MM.1S (cell line): ENCODE measurements at places on chromosomes 12 and 14.
A peak's percentile ranks its signal among the peaks of the same experiment; 100 is the strongest.

- DNase-seq: no peak
Measured at GRCh38 chr14:89507521-89507920, 90.5 kb upstream of the FOXN3 start.

- no peak for DNase-seq
Measured at GRCh38 chr12:3255057-3255456, 177.9 kb downstream of the TSPAN9 start.

- no peak for DNase-seq
Measured at GRCh38 chr12:93065896-93066295, 136.8 kb upstream of the EEA1 start.

GRCh38 chr14:105436402-105436801 lies 16.8 kb downstream of the MTA1 start:
- no peak for DNase-seq

DNA sequence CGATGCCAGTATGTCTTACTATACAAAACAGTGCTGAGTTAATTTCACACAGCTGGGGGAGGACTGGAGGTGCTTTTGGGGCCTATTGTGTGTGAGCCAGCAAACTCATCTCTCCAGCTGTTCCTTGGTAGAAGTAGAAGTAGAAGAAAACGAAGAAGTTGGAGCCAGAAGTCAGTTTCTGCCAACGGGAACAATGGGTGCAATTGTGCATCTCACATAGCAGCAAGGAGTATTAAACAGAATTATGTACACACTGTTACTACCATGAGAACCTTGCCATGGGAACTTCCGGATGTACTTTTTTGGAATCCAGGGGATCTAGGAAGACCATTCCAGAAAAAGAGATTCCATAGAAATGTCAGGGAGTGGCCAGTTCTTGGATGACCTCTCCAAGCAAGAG lies 88.6 kb downstream of the VCPKMT start:
- DNase-seq: no peak

GRCh38 chr14:79351011-79351410 lies 860.3 kb downstream of the DIO2 start:
- DNase-seq: no peak

GRCh38 chr12:6894321-6894720 lies 10.3 kb upstream of the LRRC23 start:
- no peak for DNase-seq

- DNase-seq: no peak
Measured at GRCh38 chr14:100862277-100862676, 36.4 kb downstream of the MEG3 start.

GRCh38 chr14:73191441-73191840 lies 45.9 kb upstream of the PAPLN start:
- DNase-seq: no peak

GRCh38 chr14:65033181-65033580 lies 46.5 kb downstream of the FNTB start:
- DNase-seq: no peak

DNA sequence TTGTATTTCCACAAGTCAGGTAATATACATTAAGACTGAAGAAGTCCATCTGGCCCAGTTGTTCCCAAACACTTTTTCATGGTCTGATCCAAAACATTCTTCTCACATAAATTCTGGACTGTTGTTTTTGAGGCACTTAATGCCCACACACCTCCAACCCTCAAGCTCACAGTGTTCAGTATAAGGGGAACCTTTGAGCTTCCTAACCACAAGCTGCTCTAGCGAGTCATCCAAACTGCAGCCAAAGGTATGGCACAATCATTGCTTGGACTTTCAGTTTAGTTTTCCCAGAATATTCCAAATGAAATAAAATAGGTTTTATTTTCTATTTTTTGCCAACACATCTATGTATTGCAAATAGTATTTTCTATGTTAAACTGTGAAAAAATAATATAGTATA lies 103.0 kb downstream of the PUS7L start:
- no peak for DNase-seq

- no peak for DNase-seq
Measured at GRCh38 chr12:48221645-48222044, 18.6 kb upstream of the OR10AD1 start.

- DNase-seq: no peak
Measured at GRCh38 chr14:105490267-105490571, 827 bp upstream of the TEDC1 start.

DNA sequence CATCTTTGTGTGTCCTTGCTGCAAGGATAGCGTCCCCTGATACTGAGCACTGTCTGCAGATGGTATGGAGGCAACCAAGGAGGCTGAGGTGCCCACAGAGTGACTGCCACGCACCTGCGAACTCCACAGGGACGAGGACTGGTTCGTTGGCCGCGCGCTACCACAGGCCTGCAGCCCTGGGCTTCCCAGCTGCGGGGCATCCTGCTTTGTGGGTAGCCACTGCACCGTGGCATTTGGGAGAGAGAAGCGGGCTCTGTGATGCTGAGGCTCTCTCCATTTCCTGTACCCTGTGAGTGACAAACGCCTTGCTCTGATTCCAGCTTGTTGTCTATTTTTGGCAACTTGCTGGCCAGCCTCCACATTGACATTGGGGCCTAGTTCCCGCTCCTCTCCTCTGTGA lies 76.3 kb downstream of the SLC15A4 start:
- DNase-seq: no peak

DNA sequence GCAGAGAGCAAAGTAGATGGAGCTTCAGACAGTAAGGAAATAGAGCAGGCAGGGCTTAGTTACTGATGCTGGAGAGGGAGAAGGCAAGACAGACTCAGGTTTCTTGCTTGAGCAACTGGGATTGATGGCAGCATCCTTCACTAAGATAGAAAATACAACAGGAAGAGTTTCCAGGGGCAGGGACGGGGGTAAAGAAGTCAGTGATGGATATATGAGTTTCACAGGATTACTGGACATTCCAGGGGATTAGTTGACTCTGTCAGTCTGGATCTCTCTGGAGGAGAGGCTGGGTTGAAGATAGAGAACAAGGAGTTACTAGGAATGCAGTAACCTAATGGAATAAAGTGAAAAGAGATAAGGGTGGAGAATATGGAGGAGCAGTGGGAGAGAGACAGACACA lies 74.5 kb upstream of the ATF1 start:
- no peak for DNase-seq

DNA sequence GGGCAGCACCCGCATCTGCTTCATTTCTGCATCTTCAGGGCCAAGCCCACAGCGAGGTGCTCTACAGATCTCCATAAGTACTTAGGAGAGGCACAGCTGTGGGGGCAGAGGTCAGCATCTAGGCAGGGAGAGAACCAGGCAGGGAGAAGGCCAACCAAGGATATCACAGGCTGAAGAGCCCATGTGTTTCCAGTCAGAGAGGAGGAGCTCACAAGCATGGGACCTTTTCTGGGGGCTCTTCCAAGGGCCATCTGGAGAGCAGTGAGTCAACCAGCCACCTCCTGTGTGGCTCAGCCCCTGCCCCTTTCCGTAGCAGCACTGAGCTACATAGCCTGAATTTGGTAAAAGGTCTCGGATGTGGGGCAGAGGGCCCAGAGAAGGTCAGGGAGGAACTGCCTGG lies 78.5 kb downstream of the ARL6IP4 start:
- DNase-seq: no peak

GRCh38 chr14:50103558-50103957 lies 12.8 kb downstream of the VCPKMT start:
- no peak for DNase-seq

DNA sequence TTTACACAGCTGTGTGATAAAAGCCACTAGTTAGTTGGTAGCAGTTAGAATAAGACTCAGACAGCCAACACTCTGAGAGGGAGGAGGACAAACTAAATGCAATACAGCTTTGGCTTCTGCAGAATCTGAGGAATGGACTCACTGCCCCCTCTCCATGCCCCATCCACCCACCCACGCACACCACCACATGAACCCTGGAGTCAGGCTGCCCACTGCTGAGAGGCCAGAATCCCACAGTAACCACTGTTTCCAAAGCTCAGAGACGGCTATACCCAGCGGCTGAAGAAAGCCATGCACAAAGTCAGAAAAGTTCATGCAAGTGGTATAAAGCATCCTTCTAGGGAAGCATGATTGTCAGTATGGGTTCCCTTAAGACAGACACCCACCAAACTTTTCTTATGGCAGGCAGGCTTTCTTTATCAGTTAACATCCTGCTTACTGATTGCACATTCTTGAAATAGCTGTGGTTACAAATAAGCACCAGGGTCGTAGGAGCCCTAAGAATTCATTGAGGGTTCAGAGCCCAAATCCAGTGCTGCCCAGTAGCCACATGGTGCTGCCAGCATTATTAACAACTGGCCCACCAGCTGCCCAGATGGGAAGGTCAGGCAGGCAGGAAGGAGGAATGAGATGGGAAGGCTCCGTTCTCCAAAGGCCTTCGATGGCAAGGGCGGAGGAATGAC lies 61.5 kb downstream of the NT5DC3 start:
- no peak for DNase-seq

DNA sequence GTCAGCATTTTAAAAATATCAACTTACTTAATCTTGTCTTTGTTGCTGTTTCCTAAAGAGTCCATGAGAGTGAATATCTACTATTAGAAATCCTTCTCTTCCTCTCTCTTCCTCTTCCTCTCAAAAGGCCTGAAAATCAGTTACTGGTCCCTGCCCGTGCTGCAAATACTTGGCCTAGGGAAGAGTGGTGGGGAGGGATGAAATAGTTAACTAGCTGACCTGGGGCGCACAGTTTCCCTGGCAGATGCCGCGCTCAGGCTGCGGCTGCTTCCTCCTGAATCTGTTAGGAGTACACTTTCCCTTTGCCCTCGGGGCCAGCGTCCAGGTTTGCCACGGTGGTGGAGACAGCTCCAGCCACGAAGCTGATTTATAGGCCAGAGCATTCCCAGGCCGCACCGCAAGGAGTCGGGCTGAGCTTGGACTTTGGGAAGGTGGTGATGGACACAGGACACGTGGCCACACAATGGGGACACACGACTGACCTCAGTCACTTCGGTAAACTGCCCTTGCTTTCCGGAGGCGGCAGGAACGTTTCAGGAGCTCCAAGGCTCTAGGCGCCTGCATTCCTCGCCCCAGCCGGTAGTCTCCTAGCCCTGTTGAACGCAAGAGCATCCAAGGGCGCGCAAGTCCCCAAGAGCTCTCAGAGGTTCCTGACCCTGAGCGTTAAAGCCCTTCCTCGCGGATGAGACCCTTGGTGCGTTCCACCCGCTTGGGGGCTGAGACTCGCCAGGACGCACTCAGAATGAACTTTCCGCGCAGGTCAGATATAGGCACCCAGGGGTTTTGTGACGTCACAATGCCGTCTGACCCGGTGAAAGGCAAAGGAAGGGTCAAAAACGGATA lies 7.1 kb upstream of the ASCL1 start:
- DNase-seq: no peak

DNA sequence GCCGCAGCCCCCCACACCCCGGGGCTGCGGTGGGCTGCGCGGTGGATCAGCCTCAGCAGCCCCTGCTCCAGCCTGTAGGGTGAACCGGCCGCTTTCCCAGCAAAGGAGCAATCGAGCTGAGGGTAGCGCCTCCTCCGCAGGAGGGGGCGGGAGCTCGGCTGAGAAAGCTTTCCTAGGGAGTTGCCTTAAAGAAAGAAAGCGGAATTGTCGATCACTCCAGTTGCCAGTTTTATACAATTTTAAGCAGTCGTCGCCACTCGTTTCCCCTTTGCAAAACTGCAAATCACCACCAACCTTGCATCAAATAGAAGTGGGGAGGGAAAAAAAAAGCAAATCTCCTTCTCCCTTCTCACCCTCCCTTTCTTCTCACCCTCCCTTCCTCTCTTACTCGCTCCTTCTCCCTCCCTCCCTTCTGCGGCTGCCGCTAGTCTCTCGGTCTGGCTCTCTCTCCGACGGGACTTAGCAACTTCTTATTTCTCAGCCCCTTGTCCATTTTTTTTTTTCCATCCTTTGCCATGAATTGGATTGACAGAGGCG lies at the start of gene PDE3A:
Gene PDE3A (plus strand): TSS at position 424 of the 537 bp plus-strand sequence. CDS start 748 bp downstream, outside the sequence.
- peak; percentile 12 for DNase-seq

DNA sequence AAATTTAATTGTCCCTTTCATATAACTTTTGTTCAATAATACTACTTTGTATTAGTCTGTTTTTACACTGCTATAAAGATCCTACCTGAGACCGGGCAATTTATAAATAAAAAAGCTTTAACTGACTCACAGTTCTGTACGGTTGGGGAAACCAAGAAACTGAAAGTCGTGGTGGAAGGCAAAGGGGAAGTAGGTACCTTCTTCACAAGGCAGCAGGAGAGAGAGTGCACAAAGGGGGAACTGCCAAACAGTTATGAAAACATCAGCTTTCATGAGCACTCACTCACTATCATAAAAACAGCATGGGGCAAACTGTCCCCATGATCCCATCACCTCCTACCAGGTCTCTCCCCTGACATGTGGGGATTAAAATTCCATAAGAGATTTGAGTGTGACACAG lies 1069.0 kb downstream of the FSCB start:
- peak; percentile 14 for DNase-seq

DNA sequence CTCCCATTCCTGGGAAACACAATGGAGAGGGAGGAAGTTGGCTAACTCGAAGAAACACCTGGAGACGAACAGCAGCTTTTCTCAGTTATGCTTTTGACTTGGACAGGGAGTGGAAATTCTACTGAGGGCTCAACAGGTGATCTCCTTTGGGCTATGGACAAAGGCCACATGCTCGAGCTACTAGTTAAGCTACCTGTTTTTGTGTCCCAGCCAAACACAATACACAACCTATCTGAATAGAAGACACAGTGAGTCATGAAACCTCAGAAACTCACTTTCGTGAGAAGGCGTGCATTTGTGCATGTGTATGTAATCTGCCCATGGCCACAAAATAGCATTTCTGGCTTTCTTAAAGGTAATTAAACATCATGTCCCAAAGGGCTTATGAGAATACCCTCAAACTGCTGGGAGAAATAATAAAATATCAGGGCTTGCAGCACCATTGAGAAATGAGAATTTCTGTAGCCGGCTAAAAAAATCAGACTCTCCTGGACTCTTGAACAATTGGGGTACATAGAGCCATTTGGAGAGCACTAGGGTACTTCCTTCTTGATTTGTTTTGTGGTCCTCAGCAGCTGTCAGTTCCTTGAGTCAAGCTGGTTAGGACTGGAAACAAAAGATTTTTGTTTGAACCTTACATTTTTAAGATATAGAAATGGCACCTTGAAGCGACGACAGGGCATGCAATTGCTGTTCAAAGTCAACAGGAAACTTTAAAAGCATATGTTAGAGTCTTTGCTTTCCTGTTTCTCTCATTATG lies 85.5 kb upstream of the PTHLH start:
- DNase-seq: no peak

DNA sequence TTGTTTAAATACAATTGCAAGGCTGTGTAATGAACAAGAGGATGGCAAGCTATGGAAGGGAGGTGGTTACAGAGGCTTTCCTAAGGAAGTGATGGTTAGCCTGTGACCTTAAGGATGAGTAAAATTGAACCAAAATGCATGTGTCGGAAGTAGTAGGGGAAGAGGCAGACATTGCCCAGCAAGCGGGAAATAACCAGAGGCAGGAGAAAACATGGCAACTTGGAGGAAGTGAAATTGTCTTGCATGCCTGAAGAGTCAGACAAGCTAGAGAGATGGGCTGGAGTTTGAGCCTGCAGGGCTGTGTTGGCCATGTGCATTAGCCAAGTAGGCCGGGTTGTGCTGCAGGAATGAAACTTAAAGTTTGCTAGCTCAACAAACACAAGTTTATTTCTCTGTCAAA lies 96.2 kb downstream of the BTG1 start:
- no peak for DNase-seq

GRCh38 chr12:57385586-57385985 lies 45.3 kb downstream of the R3HDM2 start:
- DNase-seq: no peak
